Thyroid gland (tissue), 4 donors: ENCODE measurements at places on chromosomes 2 and 18. TPM values are rescaled to one million over a fixed set of nuclear protein-coding genes. Genes with fewer than 3 reads are reported as not detected.

- H3K27ac ChIP-seq = peak overlapping the region; percentile 24
Measured at GRCh38 chr2:55111570-55112228, 61.4 kb upstream of the RTN4 start.

GRCh38 chr2:75421986-75422385 lies 138.8 kb downstream of the EVA1A start:
- no peak overlapping the region for H3K4me3 ChIP-seq
- no peak for DNase-seq

DNA sequence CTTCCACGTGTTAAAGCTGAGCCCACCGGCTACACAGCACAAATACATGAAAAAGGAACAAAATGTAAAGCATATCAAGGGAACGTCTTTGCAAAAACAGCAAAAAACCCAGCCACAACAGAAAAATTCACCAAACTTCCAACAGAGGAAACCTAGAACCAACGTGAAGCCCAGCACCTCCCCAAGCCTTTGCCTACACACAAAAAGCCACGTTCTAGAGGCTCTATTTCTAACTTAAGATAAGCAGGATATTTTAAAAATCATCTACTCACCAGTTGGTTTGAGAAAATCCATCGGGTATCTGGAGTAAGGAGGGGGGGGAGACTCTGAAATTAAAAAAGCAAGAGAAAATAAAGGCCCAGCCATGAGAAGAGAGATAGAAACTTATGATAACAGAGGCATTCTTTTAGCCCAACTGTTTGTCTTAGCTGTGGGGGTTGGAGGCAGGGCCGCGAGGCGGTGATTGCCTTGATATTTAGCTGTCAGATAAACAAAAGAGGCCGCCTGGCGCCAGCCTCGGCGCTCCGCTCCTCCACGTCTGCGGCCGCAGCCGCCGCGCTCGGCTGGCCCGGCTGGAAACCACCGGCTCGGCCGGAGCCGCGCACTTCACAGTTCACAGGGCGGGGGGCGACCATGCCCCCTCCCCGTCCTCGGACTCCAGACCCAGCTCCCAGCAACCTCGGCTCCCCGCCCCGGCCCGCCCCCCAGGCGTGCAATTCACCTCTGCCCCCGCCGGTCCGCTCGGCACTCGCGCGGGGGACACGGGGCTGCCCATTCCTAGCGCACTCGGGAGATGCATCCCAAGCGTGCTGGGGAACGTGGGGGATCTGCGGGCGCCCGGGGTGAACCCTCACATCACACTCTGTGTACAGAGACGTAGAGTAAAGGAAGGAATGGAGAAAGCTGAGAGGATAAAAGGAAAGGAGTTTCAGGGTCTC lies 2.4 kb downstream of the SMAD7 start:
- H3K4me3 ChIP-seq = peak overlapping the region; percentile 91
- H3K36me3 ChIP-seq = no peaks in the 10 kb centered on the region
- H3K4me1 ChIP-seq = peaks cover 53% of the 10 kb centered on the region
- H3K27me3 ChIP-seq = no peaks in the 10 kb centered on the region

- H3K4me1 ChIP-seq = peaks cover 12% of the 10 kb centered on the region
- peak overlapping the region; percentile 46 for H3K27ac ChIP-seq
- H3K36me3 ChIP-seq = no peaks in the 10 kb centered on the region
- no peak overlapping the region for H3K4me3 ChIP-seq
Measured at GRCh38 chr18:62329691-62330454, 4.8 kb downstream of the TNFRSF11A start.

- no peak overlapping the region for H3K27ac ChIP-seq
- DNase-seq = no peak
- H3K4me3 ChIP-seq = no peak overlapping the region
Measured at GRCh38 chr18:68985172-68985820, 187.4 kb downstream of the CCDC102B start.

- H3K27me3 ChIP-seq = no peaks in the 10 kb centered on the region
- no peak overlapping the region for H3K4me3 ChIP-seq
- DNase-seq = no peak
- H3K4me1 ChIP-seq = peaks cover 5% of the 10 kb centered on the region
- H3K36me3 ChIP-seq = no peaks in the 10 kb centered on the region
Measured at GRCh38 chr18:61664419-61665084, 228.3 kb downstream of the RNF152 start.

GRCh38 chr2:5365871-5366461 lies 326.2 kb upstream of the SOX11 start:
- no peaks in the 10 kb centered on the region for H3K36me3 ChIP-seq
- no peak overlapping the region for H3K4me3 ChIP-seq
- DNase-seq = peak; percentile 83
- H3K4me1 ChIP-seq = no peaks in the 10 kb centered on the region
- no peak overlapping the region for H3K27ac ChIP-seq

- H3K27me3 ChIP-seq = no peaks in the 10 kb centered on the region
- peak overlapping the region; percentile 81 for H3K27ac ChIP-seq
- H3K4me1 ChIP-seq = peaks cover 17% of the 10 kb centered on the region
- H3K4me3 ChIP-seq = peak overlapping the region; percentile 54
- DNase-seq = no peak
Measured at GRCh38 chr2:219207134-219207883, 727 bp downstream of the ZFAND2B start.

GRCh38 chr2:172227719-172228118 lies 125.0 kb upstream of the DLX2 start:
- DNase-seq = no peak
- no peak overlapping the region for H3K27ac ChIP-seq
- no peak overlapping the region for H3K4me3 ChIP-seq
- no peaks in the 10 kb centered on the region for H3K36me3 ChIP-seq
- H3K27me3 ChIP-seq = no peaks in the 10 kb centered on the region

- H3K27ac ChIP-seq = no peak overlapping the region
- H3K36me3 ChIP-seq = no peaks in the 10 kb centered on the region
- H3K4me3 ChIP-seq = no peak overlapping the region
- no peak for DNase-seq
Measured at GRCh38 chr2:192469612-192470011, 274.9 kb upstream of the TMEFF2 start.

Gene DSG4
- not detected for total RNA-seq

Gene DNAH6
- total RNA-seq = 3.2 TPM

Gene SP140L
- 7.4 TPM for total RNA-seq
